ENCODE measurements at places on chromosomes 5 and 9.

- H3K27me3 ChIP-seq: peaks cover 7% of the 10 kb centered on the region
- no peak overlapping the region for H3K4me3 ChIP-seq
Measured at GRCh38 chr9:69829484-69829883, 8.9 kb downstream of the CFAP95 start.

GRCh38 chr5:154415114-154415513, 30.7 kb upstream of the SAP30L start:
- H3K4me1 ChIP-seq: no peaks in the 10 kb centered on the region
- no peak overlapping the region for H3K27ac ChIP-seq
- peaks cover 22% of the 10 kb centered on the region for H3K36me3 ChIP-seq
- no peak for DNase-seq

DNA sequence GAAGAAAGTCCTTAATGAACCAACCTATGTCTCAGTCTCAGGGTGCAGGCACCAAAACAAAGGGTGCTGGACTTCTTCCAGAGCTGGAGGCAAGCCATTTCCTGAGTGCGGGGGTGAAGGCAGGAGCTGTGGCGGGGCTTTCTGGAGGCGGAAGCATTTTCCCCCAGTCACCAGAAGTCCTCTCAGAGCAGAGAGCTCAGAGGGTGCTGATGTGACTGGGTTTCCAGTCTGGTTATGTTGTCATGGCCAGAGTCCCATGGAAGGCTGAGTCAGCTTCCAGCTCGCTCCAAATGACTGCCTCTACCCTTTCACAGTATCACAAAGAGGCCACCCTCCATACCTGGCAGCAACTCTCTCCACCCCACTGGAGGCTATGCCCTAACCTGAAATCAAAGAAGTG, 86.0 kb downstream of the TRPC7 start:
- H3K4me3 ChIP-seq: no peak overlapping the region
- no peak for DNase-seq
- H3K27me3 ChIP-seq: no peaks in the 10 kb centered on the region
- no peaks in the 10 kb centered on the region for H3K36me3 ChIP-seq
- no peak overlapping the region for H3K27ac ChIP-seq

DNA sequence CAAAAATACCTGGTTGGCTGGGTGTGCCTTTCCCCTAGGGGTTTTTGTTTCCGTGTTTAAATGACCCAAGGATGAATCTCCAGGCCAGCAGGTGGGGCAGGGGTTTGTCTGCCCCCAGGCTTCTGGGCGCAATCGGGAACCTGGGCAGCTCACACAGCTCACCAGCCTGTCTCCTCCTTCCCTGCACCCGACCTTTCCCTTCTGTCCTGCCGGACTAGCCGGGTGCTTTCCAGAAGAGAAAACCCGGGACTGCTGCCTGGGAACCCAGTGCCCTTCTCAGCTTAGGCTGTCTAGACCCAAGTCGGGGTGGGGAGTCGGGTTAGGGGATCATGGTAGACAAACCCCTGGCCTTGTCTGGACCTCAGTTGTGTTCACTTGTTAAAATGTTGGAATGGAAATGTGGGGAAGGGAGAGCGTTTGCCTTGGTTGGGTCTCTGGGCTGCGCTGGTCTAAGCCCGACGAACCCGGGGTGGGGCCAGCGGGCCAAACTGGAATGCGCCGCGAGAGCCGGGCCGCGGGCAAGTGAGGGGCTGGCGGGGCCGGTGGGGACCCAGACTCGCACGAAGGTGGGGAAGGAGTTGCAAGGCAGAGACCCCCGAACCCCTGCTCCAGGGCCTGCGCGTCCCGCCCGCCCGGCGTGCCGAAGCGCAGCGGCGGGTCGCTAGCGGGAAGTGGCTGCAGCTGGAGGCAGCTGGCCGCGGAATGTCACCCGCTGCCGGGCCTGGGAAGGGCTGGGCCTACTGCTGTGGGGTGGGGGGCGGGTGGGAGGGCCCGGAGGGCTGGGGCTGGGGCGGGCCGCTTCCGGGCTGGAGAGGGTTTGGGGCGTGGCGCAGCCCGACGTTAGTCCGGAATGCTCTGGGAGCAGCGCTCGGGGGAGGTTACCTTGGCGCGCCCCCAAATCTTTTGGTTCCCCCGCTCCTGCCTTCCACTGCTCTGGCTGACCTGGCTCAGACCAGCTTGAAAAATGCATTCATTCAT, 84.6 kb downstream of the DAB2IP start:
- H3K4me3 ChIP-seq: no peak overlapping the region
- H3K27ac ChIP-seq: no peak overlapping the region
- peaks cover 32% of the 10 kb centered on the region for H3K27me3 ChIP-seq
- no peaks in the 10 kb centered on the region for H3K36me3 ChIP-seq

DNA sequence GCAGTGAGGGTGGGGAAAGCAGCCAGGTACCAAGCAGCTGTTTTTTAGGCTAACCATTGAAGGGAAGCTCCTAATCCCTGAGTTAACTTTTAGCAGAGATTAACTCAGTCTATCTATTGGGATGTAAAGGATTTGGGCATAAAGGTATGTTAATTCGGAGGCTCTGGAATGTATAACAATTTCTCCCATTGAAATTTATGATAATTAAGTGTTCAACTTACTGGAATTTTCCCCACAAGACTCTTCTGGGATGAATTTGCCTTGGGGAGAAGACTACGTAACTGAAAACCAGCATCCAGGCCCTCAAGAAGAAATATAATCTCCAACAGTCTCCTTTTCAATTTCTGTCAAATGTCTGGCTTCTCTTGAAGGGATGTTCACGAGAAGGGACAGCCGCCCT, 23.6 kb downstream of the ZFP62 start:
- H3K36me3 ChIP-seq: peaks cover 20% of the 10 kb centered on the region
- H3K27ac ChIP-seq: no peak overlapping the region
- peaks cover 24% of the 10 kb centered on the region for H3K4me1 ChIP-seq
- DNase-seq: no peak

- no peak overlapping the region for H3K27ac ChIP-seq
- H3K27me3 ChIP-seq: no peaks in the 10 kb centered on the region
- no peaks in the 10 kb centered on the region for H3K36me3 ChIP-seq
- H3K4me3 ChIP-seq: no peak overlapping the region
- no peaks in the 10 kb centered on the region for H3K4me1 ChIP-seq
- DNase-seq: no peak
Measured at GRCh38 chr5:27818888-27819287, 780.5 kb upstream of the CDH9 start.

DNA sequence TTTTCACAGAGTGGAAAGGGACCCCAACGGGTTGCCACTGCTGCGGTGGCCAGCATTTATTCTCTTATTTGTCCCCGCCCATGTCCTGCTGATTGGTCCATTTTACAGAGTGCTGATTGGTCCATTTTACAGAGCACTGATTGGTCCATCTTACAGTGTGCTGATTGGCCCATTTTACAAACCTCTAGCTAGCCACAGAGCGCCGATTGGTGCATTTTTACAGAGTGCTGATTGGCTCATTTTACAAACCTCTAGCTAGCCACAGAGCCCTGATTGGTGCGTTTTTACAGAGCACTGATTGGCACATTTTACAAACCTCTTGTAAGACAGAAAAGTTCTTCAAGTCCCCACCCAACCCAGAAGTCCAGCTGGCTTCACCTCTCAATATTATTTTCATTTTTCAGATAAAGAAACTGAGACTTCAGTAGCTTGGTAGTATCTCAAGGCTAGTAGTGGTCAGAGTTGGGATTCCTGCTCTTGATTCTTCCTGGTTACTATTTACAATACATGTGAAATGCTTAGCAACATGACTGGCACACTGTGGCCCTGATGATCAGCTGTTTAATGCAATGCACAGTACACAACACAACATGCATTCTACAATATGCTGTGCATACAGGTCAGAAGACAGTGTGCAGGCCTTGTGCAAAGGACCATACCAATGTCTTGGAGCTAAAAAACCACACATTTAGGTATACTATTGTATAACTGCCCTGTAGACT, 63.6 kb upstream of the BOD1 start:
- DNase-seq: no peak
- H3K27ac ChIP-seq: no peak overlapping the region
- H3K4me1 ChIP-seq: peaks cover 5% of the 10 kb centered on the region

GRCh38 chr9:14560194-14560593, 133.0 kb downstream of the ZDHHC21 start:
- H3K36me3 ChIP-seq: peaks cover 2% of the 10 kb centered on the region
- no peak overlapping the region for H3K27ac ChIP-seq
- H3K4me1 ChIP-seq: peaks cover 8% of the 10 kb centered on the region
- DNase-seq: peak; percentile 42
- H3K4me3 ChIP-seq: no peak overlapping the region
- no peaks in the 10 kb centered on the region for H3K27me3 ChIP-seq

- no peaks in the 10 kb centered on the region for H3K4me1 ChIP-seq
- no peak overlapping the region for H3K4me3 ChIP-seq
- no peak for DNase-seq
- no peak overlapping the region for H3K27ac ChIP-seq
- H3K36me3 ChIP-seq: peaks cover 6% of the 10 kb centered on the region
Measured at GRCh38 chr5:6819521-6819920, 106.3 kb downstream of the TENT4A start.

DNA sequence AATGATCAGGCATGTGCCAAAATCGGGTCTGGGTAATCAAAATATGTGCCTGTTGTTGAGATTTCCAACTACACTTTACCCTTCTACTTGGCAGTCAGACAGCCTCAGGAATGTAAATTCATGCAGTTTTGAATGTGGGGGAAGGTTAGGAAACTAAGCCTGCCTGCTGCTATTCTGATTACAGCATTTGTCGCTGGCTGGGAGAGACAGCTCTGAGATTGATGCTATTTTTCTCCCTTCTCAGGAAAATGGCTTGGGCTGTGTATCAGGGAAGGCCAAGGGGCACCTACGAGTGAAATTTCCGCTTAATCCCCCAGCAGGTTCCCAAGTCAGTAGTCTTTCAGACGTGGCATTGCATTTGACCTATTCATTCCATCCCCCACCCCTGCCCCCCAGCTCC, 3.6 kb upstream of the RGS7BP start:
- peaks cover 25% of the 10 kb centered on the region for H3K27me3 ChIP-seq
- peaks cover 6% of the 10 kb centered on the region for H3K4me1 ChIP-seq
- no peak overlapping the region for H3K4me3 ChIP-seq

DNA sequence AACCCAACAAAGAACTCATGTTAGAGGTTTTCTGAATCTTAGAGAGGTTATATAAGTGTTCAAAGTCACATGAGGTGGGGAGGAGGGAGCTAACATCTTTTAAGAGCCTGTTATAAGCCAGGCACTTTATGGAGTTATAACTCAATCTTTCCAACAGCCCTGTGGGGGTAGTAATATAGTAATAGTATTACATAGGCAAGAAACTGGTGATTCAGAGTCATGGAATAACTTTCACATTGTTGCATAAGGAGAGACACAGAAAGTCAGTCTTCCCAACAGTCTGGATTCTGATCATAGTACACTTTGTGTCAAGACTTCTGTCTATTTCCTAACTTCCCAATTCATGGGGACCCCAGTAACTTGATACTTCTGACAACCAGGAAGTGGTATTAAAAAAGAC, 89.2 kb downstream of the ACER2 start:
- H3K27me3 ChIP-seq: no peaks in the 10 kb centered on the region
- H3K4me1 ChIP-seq: peaks cover 10% of the 10 kb centered on the region
- DNase-seq: no peak
- H3K27ac ChIP-seq: no peak overlapping the region
- H3K4me3 ChIP-seq: no peak overlapping the region

DNA sequence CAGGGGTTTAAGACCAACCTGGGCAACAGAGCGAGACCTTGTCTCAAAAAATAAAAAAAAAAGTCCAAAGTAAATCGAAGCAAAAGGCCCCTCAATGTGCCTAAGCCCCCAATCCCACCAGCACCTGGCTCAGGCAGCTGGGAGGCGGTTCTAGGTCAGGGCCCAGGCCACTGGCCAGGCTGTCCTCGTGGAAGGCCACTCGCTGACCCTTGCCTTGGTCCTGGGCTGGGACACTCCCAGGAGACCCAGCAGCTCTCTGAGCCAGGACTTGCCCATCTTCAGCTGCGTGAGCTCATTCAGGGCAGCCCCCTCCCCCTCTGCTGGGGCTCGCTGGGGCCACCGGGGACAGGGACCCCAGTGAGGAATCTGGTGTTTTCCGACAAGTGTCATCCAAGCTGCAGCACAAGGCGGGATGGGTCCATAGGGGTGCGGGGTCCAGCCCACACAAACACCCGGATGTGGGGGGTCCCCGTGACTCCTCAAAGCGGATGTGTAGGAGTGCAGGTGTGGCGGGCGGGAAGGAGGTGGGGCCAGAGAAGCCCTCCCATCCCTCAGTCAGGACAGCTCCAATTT, 4.0 kb downstream of the AGPAT2 start:
- H3K27me3 ChIP-seq: no peaks in the 10 kb centered on the region
- no peak overlapping the region for H3K4me3 ChIP-seq
- H3K36me3 ChIP-seq: no peaks in the 10 kb centered on the region
- no peaks in the 10 kb centered on the region for H3K4me1 ChIP-seq
- DNase-seq: no peak

Measured in activated CD4-positive, alpha-beta memory T cell treated with anti-CD3 and anti-CD28 coated beads for 36 hours (primary cell).